ENCODE measurements at places on chromosomes 13 and 19.
A peak's percentile ranks its signal among the peaks of the same experiment; 100 is the strongest.

DNA sequence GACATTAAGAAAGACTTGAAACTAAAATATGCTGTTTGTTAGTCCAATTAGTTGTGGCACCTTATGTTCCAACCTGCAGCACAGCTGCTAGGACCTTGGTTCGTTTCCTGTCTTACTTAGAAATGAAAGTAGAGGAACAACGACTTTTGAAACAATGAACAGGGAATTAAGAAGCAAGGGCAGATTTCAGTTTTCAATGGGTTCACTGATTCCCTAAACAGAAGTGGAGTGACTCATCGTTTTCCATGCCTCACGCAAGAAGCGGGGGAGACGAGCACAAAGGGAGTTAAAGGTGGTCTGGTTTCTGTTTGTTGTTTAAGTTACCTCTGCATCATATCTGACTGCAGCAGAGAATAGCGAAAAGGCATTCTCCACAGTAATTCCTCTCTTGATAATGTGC is 44.8 kb downstream of the PHF11 start:
- no peak for DNase-seq

- DNase-seq, result no peak
Measured at GRCh38 chr13:78649997-78650716, 8.8 kb downstream of the OBI1 start.

DNA sequence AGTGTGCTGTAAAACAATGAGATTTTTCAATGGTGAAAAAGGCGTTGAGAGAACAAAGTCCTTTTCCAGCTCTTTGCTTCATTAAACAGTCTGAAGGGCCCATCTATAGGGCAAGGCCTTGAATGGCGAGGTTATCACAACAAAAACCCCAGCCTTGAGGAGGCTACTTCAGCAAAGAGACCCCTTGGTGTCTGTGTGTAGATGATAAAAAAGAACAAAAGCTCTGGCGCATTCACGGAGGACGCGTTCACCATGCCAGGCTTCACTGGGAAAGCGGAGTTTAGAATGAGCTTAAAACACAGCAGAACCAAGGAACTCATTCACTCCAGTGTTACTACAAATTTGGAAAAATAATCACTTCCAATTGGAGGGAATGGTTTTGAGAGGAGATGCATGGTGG is 530.0 kb upstream of the ARGLU1 start:
- DNase-seq, result no peak

GRCh38 chr13:80379245-80379644 is 38.3 kb upstream of the SPRY2 start:
- no peak for DNase-seq

- DNase-seq, result no peak
Measured at GRCh38 chr19:30402436-30403202, 30.4 kb downstream of the ZNF536 start.

DNA sequence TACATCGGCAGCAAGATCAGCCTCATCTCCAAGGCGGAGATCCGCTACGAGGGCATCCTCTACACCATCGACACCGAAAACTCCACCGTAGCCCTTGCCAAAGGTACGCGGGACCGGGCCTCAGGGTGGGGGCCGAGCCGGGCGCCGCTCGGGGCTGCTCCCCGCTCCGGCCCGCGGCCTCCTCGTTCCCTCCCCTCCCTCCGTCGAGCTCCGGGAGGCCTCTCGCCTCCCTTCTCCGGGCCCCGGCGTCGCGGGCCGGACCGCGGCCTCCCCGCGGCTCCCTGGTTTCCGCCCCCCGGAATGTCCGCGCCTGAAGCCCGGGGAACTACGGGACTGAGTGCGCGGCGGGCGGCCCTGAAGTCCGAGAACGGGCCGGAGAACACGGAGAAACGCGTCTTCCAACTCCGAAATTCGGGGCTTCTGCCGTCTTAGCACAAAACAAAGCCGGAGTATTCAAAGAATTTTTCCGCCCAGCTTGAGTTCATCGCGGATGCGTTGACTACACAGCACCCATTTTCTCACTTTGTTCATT is 423 bp downstream of the LSM14A start:
- DNase-seq, result no peak

GRCh38 chr13:24251525-24251924 is 57.9 kb upstream of the C1QTNF9 start:
- peak; percentile 54 for DNase-seq

DNA sequence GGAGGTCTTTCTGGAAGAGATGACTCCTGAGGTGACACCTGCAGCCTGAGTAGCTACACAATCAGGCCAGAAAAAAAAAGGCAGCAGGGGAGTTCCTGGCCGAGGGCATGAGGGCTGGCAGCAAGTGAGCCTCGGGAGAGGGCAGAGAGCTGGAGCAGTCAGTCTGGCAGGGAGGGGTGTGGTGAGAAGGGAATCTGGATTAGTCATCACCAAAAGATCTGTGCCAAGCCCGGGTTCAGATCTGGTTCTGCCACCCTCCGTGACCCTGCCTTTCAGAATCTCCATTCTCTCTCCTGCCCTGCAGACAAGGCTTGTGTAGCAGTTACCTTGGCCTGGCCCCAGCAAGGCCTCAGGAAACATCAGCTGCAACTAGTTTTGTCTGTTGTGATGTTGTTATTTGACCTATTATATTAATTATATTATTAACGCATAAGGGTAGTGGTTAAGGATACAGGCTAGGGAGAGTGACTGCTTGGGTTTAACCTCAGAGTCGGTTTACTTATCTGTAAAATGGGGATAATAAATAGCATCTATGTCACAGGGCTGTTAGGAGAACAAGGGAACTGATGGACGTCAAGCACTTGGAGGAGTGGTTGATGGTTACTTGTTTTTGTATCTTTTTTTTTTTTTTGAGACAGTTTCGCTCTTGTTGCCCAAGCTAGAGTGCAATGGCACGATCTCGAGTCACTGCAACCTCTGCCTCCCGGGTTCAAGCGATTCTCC is 2.7 kb upstream of the CAPNS1 start:
- DNase-seq, result no peak

DNA sequence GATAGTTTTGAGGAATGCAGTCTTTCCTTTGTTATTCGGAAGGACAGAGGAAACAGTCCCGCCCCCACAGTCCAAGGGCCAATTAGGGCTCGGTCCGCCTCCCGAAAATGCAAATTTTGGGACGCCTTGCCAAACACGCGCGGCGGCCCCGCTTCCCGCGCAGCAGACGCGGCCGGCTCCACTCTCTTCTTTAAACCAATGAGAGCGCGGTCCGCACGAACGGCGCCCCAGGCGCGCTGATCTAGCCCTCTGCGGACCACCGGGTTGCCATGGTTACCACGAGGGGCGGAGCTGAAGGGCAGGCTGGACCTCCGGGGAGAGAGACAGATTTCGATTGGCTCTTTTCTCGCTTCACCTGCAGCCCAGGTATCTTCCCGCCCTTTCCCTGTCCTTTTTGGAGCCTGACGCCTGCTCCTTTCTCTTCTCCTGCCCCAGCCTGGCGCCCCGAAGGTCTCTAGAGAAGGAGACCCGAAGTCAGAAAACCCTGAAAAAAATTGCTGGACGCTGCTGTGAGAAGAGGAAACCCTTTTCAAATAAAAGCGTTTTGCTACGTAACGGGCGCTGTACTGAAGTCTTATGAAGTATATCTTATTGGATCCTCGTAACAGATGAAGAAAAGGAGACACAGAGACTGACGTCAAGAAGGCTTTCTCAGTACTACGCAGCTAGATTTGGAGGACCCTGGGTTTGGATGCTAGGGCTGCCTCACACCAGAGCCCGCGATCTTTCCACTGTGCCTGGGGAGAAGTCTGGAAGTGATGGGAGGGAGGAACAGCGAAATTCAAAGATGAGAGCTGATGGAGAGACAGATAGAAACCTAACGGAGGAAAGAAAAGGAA is 2.0 kb downstream of the PTH2 start:
- no peak for DNase-seq

- no peak for DNase-seq
Measured at GRCh38 chr13:75365724-75366173, 116.2 kb downstream of the TBC1D4 start.

DNA sequence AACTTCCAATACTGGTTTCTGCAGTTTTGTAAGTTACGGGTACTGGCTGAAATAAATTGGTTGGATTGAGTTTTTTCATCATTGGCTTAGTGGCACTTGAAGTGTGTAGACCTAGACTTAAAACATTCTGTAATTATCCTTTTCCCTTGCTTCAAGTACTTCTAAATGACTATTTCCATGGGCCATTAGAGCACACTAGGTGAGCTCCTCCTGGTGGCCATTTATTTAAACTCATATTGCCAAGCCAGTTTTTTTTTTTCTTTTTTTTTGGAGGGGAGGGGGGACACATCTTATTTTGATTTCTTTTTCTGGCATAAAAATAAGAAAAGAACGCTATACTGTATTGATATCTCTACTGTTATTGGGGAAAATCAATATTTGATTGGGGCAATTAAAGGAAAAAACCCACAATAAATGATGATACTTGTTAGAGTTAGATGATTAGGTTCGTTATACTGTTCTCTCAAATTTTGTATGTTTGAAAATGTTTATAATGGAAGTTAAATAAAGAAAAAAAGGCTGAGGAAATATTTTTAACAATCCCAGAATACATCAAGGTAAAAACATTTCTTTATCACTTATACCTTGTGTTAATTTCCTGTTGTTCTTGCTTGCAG is 82.9 kb downstream of the PDS5B start:
- DNase-seq, result no peak

GRCh38 chr13:93079294-93079693 is 147.3 kb upstream of the GPC6 start:
- DNase-seq, result no peak

DNA sequence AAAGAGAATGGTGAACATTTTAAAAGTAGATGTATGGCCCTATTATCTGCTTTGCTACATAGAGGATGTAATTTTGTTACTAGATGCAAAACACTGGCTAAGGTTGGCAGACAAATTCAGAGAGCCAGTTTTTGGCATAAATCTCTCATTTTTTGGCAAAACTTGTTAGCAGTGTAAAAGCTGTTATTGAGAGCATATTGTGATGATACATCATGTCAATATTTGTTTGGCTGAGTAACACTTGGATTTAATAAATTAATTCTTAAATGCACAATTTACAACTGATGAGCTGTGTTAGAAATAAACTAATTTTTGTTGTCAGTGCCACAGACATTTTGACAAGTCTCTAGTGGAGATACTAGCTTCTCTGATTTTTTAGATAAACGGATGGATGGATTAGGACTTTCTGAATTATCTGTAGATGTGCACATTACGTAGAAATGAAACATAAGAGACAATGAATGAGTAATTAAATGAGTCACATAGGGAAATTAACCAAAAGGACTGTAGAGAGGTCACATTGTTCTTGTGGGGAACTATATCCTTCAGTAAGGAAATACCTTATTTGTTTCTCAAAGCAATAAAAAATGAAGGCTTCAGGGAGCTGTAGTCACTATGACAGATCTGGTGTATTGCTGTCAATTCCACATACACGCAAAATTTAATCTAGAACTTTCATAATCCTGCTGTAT is 17.4 kb downstream of the UFM1 start:
- no peak for DNase-seq
